GDM1 (cell line): ENCODE measurements at places on chromosomes 16 and 17.
A peak's percentile ranks its signal among the peaks of the same experiment; 100 is the strongest.

- no peak for DNase-seq
Observed at GRCh38 chr16:11278681-11279628, 2.2 kb downstream of the PRM1 start.

- DNase-seq = no peak
Observed at GRCh38 chr16:57126411-57126810, 34.0 kb downstream of the CPNE2 start.

DNA sequence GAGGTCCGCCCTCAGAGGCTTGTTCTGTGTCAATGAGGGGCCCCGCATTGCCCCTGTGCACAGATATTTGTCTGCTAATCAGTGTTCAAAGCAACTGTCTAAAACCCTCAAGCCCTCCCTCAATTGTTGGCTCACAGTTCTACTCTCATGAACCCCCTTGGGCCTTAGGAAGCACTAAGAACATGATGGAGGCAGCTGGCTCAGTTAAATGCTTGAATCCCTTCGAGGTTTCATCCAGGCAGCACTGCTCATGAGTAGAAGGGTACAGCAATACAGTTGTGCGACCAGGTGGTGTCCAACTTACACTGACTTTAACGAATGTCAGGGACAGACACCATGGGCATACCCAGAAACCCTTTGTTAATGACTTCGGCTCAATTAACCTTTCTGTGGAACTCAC lies 89.2 kb upstream of the WSCD1 start:
- no peak for DNase-seq

DNA sequence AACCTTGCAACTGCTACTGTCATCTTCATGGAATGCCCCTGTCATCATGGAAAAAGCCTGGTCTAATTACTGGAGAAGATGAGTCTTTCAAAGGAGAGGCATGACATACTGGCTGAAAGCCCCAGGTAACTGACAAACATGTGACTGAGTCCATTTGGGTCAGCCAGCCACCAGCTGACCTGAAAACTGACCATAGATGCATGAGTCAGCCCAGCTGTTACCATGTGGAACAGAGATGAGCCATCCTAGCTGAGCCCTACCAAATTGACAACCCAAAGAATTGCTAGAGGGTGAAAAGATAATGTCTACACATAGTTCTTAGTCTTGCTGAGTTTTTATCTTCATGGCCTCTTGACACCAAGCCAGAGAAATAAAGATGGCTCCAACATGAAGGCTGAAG lies 311.8 kb downstream of the UTP18 start:
- no peak for DNase-seq

DNA sequence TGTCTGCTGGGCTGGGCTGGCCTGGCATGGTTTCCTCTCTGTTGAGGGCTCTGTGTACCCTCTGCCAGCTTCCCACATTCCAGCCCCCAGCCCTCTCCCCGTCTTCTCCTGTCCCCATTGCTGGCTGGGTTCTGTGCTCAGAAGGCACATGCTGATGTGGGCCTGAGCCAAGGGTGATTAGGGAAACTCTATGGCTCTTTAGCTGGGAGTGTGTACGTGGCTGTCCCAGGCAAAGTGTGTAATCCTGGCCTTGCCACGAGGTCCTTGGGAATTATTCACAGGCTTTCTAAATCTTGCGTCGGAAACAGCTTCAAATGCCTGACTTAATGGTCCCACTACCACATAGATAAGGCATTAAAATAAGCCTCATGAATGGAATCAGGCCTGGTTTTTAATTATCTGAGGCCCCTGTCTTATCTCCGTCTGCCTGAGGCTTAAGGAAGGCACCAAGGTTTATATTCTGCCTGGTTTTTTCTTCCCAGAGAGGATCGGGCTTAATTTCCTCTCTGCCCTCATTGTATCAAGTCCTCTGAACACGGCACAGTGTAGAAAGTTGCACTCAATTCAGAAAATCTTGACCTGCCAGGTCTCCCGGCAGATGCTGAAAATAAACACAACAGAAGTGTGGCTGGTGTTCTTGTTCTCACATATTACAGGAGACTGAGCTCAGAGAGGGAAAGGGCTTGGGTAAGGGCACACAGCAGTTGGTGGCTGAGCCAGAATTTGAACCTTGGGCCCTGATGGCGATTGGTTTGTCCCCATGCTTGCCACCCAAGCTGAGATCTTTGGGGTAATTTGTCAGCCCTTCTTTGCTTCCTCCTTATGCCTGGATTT lies 52.9 kb upstream of the LGALS9 start:
- DNase-seq = no peak

DNA sequence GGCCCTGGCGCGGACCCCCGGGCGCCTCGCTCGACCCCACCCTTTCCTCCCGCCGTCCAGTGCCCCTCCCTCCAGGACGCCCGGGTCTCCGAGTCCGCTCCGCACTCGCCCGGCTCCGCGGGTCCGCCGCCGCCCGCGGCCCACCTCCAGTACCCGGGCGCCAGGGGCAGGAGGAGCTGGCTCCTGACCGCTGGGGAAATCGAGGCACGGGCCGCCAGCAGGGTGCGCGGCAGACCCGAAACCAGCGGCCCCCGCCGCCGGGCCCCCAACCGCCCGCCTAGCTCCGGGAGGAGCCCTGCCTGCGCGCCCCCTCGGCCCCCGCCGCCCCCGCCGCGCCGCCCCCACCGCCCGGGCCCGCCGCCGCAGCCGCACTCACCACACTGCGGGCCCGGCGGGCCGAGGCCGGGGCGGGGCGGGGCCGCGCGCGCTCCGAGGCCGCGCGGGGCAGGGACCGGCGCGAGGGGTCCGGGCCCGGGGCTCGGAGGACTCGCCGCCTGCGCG lies 333 bp downstream of the MAFG start:
- no peak for DNase-seq

DNA sequence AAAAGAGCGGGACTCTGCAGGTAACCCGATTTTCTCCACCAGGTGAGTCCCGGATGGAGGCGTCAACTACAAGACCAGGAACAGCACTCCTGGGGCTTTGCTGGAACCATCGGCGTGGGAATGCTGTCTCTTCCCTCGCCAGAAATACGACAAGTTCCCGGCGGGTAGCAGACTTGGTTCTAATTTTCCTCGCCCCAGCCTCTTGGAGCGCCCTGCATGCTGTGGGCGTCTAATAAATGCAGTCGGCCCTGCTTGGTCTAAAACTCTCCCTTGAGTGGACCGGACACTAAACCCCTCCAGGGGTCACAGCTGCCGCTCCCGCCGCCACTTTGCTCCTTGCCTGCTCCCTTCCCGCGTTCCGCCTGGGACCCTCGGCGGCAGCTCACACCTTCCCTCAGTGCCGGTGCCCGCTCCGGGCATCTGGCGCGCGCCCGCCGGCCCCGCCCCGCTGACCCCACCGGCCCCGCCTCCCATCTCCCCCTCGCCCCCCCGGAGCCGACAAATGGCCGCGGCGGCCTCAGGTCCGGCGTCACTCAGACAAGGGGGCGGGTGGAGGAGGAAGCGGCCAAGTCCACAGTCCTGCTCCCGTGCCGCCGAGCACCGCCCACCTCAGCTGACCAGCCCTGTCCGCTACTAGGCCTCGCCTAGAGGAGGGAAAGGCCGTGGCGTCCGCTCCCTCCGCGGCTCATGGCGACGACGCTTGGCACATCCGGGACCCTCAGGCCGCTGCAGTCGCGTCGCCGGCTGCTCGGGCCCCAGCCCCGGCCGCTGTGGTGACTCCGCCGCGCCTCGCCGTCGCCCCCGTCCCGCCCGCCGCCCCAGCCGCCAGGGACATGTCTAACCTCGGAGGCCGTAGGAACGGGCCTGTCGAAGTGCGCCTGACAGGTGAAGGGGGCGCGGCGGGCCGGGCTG lies 65.8 kb downstream of the KPNA2 start:
- peak; percentile 63 for DNase-seq

DNA sequence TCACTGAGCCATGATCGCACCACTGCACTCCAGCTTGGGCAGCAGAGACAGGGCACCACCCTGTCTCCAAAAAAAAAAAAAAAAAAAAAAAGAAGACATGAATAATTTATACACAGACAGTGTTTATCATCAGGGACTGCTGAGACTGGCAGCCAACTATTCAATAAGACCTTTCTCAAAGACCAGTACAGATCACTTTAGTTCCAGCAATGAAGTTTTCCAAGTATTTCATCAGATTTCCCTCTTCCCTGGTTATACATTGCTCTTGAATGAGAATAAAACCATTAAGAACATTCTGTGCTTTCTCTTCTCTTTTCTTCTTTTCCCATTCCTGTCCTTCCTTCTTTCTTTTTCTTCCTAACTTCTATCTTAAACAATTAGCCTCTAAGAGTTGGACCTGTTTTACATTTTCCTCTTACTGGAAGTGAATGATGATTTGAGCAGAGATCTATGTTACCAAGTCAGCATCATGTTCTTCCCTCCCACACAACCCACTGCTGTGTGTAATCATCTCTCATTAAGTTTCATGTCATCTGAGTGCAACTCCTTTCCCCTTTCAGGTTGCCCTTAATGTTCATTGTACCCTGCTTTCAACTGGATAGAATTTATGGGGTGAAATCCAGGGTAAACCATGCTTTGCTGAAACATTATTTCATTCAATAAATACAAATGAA lies 35.9 kb upstream of the SMIM36 start:
- DNase-seq = no peak

DNA sequence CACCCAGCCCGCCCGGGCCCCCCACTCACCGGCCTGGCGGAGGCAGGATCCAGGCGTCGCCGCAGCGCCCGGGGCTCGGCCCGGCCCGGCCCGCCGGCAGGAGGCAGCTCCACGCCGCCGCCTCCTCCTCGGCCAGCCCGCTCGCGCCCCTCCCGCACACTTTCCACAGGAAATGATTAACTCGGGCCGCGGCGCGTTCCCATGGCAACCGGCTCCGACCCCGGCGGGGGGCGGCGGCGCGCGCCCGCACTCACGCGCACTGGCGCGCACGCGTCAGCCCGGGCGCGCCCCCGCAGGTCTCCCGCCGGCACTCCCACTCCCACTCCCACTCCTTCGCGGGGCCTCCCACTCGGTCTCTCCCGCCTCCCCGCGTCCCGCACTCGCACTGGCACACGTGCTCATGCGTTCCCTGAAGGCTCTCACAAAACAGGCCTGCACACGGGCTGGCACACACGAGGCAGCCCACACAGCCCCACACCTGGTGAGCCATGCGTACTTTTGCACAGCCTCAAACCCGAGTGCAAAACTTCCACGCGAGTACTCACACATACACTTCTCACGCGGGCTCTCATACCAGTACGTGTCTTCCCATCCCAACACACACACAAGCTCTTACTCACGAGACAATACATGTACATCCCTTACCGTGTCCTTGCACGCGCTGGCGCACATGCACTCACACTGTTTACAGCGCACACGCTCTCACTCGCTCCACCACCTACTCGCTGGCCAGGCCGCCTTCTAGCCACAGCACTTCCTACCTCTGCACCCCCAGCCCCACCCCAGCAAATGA lies at the start of gene KIFC3:
KIFC3 (minus strand) TSS at position 151 of the 793 bp plus-strand sequence. CDS start 4,248 bp downstream, outside the sequence.
- DNase-seq = no peak

- no peak for DNase-seq
Observed at GRCh38 chr16:66502020-66502913, 47.7 kb downstream of the TK2 start.

DNA sequence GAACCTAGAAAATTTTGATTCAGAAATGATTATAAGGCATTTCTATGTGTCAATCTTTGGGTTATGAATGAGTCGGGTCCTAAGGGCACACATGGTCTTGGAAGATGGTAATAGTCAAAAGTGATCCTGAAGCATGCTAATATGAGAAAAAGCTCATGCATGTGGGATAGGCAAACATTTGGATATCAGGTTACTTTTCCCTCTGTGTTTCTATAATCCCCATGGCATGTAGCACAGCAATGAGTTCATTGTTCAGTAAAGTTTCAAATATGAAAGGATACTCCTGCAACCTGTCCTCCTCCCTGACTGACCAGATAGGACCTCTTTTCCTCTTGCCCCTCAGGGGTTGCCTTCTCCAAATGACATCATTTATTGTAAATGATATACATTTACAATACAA lies 249.9 kb upstream of the MON1B start:
- DNase-seq = no peak

- no peak for DNase-seq
Observed at GRCh38 chr17:74950207-74950606, 14.5 kb downstream of the OTOP3 start.

- no peak for DNase-seq
Observed at GRCh38 chr16:8781797-8782196, 15.6 kb downstream of the TMEM186 start.

DNA sequence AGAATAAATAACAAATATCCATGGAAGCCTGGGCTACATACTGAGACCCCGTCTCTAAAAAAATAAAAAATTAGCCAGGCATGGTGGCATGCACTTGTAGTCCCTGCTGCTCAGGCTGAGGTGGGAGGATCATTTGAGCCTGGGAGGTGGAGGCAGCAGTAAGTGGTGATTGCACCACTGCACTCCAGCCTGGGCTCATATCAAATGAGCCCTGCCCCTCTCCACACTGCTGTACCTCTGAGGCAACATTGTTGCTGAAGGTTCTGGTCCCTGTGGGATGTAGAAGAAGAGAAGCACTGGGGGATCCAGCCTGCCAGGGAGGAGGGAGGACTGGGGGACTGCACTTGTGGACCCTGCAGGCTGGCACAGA lies 11.4 kb upstream of the ARHGAP23 start:
- DNase-seq = no peak

- DNase-seq = no peak
Observed at GRCh38 chr17:40533896-40534295, 31.4 kb downstream of the CCR7 start.

DNA sequence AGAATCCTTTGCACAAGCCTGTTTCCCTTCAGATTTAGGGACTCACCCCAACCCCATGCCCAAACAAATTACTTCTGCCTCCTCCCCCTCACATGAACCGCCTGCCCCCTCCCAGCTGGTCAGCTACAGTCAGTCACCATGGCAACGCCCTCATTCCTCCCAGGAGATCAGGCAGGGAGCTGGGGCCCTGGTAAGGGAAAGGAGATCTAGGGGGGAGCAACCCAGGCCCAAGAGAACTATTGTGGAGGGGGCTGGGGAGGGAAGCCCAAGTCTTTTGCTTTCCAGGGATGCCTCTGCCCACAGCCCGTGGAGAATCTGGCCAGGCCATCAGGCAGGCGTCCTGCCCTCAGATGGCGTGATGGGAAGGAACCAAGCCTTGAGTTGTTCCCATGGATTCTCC lies 2.8 kb downstream of the FAM171A2 start:
- DNase-seq = no peak

DNA sequence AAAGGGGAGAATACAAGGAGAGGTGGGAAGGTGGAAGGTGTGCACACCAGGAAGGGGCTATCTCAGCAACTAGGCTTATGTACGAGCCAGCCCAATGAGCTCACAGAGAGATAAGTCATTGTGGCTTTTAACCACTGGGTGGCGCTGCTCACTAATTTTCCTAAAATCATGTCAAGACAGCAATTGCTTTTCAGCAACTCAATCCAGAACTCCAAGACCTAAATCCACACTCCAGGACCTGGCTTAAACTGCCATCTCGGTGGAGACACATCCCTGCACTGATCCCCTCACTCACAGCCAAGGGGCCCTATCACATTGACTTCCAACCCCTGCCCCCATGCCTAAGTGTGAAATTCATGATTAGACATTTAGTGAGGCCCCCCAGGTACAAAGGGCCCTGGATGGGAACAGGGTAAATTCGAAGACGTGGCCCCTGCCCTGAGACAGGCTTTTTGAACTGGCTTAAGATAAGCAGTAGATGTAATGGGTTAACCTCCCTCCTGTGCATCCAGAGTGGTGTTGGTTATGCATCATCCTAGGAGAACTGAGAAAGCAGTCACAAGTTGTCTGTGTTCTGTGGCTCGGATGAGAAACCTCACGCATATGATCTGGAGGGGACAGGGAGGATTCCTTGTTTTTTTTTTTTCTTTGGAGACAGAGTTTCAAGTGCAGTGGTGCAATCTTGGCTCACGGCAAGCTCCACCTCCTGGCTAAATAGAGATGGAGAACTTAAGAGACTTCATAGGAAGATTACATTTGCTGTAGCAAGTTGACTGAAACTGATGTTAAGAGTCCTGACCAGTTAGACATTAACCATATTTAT lies 11.5 kb downstream of the CCL16 start:
- DNase-seq = peak; percentile 42
